ENCODE measurements at places on chromosomes 5 and 9.

GRCh38 chr9:35569206-35569605 is 35.9 kb upstream of the TESK1 start:
- DNase-seq, result no peak

DNA sequence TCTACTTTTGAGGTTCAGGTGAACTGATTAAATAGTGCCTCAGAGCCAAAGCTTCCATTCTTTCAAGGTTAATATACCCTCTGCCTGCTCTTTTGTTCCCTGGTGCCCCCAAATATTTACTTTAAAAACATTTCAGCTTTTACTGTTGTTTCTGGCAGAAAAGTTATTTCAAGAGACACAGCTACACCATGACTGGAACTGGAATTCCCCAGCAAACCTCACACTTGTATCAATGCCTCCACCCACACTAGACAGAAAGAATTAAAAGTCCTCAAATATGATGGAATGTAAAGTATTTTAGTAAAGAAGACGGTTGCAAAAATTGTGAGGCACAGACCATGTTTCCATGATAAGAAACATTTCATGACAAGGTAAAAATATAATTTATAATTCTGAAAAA is 720.2 kb upstream of the TYRP1 start:
- no peak for DNase-seq

GRCh38 chr9:94949370-94949769 is 222.9 kb downstream of the AOPEP start:
- no peak for DNase-seq

DNA sequence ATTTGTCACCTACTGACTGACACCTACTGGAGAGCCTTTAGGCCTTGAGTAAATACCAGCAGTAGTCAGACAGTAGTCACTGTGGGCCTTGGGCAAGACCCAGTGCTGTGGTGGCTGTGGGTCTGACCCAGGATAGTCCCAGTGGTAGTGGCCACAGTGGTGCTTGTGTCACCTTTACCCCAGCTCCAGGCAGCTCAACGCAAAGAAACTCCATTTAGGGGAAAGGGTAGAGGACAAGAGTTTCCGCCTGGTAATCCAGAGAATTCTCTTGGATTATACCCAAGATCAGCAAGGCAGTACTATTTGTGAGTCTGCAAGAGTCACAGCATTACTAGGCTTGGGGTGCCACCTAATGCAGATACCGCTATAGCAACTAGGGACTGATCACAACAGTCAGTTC is 28.9 kb downstream of the CERT1 start:
- DNase-seq, result no peak

GRCh38 chr9:107932046-107932445 is 442.5 kb upstream of the KLF4 start:
- no peak for DNase-seq

DNA sequence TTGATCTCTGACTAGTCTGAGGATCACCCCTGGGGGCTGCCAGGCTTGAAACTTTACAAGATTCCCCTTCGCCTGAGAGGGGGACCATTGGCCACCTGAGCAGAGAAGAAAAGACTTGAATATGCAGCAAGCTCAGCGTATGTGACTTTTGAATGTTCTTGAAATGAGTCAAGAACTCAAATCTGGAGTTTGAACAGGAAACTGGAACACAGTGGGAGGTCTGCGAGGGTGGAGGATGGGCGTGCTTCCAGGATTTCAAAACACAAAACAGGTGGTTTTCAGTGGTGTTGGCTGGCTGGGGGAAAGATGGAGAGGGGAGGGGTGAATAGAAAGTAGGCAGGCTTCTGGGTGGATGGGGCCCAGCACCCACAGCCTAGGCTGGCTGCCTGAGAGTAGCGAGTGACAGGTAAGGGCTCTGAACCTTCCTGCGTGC is 40.6 kb downstream of the TMEM174 start:
- DNase-seq, result no peak

DNA sequence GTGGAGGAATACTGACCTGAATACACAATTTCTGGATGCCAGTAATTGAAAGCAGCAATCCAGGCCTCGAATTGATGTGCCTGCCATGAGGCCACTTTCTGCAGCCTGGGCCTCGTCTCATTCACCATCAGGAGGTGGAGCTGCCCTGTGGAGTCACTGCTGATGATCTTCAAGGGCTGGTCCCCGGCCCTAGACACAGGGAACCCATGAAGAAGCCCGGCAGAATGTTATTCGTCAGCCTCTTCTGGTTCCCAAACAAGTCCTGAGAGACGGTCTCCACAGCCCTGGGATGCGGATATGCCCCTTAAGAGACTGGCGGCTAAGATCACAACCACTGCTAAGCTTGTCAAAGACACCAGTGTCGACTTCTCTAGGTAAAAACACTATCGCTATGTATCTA is 4.5 kb downstream of the DPH7 start:
- no peak for DNase-seq

GRCh38 chr5:142826741-142827492 is 56.7 kb downstream of the ARHGAP26 start:
- DNase-seq, result peak; percentile 21

DNA sequence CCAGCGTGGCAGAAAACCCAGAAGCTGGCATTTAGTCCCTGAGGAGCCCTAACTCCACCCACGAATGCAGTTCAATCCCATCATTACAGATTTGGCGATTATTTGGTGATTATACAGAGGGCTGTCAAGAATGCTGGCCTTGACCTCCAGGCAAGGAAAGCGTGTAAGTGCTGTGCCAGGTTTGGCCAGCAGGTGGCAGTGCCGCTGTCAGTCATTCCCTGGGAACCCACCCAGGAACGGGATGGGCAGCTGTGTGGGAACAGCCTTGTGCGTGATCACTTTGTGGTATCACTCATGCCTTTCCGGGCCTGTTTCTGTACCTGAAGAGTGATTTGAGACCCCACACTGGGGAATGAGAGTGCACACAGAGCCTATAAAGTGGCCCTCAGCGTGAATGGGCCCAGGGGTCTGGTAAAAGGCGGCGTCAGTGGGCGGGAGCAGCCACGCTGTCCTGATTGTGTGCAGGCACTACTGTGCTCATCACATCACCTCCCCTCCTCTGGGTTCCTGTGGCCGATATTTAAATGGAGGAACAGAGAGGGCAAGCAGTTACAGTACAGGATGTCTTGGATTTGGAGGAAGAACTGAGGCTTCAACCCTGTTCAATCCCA is 215.6 kb downstream of the ROR2 start:
- DNase-seq, result peak; percentile 44

GRCh38 chr5:81038495-81038894 is 78.3 kb downstream of the RASGRF2 start:
- DNase-seq, result no peak

DNA sequence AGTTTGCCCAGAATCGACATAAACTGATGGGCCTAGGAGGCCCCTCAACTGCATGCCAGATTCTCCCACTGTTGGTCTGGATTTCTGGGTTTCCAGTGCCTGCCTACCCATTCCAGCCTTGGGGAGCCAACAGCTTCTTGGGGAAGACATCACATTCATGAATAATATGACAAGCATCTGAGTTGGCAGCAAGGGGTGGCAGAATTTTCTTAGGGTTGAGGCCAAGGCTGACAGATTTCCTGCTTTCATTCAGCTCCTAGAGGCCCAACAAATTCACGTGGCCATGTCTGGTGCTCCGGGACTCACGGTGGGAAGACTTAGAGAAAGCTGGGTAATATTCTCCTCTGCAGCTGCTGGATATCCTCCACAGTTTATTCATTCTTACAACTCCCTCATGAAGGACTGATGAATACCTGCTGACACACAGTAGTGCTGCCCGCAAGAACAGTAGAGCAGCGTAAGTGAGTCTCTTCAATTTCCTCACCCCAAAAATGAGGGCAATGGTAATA is 305.0 kb upstream of the TNC start:
- no peak for DNase-seq

DNA sequence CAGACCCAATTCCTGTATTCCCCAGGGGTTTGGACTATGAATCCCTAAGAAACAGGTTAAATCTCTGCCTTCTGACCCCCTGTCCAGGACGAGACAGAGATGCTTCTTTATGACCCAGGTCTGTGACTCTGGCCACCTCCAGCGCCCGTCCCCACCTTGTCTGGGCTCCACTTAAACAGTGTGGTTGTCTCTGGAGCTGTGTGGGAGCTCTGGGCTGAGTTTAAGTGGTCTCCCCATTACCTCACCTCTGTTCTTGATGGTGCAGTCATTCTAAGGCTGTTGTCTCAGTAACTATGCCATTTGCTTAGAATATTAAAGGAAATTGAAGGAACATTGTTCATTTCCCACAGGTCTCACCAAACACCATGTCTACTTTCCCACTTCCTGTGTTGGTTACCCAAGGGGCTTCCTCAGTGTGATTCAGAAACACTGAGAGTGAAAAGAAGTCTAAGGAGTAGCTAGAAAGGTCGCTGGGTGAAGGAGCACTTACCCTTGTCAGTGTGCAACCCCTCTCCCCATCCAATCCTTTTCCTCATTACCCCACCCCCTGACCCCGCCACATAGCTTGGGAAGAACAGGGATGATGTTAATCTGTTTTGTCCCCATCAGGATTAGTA is 127.8 kb upstream of the CKMT2 start:
- DNase-seq, result no peak

DNA sequence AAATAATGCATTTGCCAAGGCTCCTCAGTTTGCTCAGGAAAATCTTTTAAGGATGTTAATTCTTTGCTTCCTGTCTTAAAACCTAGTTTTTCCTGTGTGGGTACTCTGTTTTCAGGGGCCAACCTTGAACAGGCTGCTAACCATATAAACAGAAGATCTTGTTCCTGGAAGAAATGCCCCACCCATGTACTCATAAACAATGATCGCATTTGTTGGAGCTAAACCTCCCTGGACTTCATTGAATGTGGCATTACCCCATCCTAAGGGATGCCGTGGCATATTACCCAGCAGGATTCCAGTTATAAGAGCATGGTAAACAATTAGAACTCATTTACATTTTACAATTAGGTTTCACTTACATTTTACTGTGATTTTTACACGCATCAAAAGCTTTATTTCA is 436.0 kb downstream of the ZNF608 start:
- DNase-seq, result no peak

DNA sequence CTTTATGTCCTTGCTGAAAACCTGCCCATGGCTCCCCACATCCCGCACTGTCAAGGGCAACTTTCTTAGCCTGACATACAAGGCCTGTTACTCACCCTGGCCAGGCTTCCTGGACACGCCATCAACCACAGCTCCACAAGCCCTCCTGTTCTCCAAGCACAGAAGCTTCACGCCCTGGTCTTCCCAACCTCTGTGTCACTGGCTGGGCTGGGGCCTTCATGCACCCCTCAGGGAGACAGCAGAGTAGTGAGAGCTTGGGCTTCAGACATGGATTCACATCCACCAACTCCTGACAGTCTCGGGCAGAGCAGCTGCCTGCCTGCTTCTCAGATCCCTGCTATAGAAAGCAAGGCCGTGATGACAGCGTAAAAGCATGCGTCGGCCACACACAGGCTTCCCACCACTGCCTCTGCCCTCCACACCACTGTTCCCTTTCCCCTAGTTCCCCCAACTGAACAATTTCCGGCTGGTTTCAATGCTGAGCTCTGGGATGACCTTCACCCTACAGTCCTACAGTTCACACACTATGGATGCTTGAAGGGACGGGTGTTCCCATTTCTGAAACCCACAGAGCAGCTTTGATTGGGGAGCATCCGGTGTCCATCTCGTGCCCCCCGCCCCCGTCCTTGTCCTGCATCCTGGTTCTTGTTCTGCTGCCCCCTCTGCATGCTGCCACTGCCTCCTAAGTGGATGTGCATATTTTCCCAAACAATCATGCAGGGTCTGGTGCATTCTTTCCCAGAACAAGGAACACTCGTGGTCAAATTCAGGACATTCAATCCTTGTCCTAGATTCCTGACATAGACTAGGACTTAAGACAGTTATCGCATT is 33.4 kb upstream of the ADAMTS2 start:
- no peak for DNase-seq

DNA sequence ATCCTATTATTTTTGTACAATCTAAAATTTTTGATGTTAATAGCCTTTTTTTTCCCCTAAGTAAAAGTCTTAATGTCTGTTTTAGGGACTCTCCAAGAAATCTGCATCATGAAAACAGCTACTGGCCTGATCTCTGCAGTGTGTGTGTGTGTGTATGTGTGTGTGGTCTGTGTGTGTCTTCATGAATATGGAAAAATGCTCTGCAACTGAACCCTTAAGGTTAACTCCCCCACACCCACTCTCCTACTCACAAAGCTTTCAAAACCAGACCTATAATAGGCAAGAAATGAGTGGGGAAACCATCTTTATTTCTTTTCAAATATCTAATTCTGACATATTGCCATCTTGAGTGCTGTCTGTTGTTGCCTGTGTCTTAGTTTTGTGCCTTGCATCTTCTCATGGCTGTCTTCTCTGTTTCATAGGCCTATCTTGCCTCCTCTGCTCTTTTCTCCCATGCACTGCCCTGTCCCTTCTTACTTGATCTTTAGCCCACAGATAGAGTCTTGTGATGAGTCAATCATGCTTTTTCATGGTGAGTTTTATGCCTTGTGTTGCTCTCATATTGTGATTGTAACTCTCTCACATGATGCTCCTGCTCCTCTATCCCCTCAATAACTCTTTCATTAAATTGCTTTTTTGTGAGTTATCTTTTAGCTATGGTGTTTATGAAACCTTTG is 68.3 kb downstream of the CHSY3 start:
- no peak for DNase-seq

DNA sequence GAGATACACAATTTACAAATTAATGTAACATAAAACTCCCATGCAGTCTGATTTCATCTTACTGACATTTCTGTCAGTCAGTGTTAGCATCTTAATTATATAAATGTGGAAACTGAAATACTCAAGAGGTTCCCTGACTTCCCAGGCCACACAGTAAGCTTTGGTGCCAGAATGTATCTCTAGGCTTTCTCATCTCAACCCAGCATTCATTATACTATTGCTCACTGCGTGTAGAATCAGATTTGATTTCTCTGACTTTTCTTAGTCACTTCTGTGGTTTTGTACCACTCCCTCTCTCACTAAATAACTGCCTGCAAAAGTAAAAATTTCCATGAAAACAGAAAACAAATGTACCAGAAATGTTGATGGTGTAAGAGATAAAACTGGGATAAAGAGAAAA is 31.7 kb upstream of the CDKN2B start:
- no peak for DNase-seq

DNA sequence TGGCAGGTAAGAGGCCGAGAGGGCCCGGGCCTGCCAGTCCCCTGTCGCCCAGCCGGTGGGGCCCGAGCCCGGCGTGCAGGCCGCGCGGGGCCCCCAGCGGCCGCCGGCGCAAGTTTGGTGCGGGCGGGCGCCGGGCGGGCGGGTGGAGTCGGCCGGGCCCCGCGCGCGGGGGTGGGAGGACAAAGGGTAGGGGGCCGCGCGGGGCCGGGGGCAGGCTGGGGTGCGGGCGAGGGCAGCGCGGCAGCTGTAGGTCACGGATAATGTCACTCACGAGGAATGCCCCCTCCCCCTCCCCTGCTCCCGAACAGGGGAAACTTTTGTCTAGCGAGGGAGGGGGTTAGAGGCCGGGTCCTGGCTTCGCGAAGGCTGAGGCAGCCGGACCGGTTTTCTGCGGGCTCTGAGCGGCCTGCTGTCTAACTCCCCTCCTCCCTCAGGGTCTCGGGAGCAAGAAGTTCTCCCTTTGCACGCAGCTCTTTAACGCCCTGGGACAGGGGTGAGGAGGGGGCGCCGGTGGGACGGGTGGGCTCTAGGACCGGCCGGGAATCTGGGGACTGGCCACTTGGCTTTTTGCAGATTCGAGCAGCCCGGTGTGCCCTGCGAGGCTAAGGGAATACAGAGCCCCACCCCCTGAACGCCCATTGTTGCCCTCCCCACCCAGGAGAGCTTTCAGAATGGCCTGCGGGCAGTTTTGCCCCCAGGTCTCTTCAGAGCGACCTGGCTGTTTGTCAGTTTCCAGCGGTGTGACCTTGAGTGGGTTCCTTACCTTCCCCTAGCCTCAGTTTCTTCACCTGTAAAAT is 21.3 kb upstream of the NDST1 start:
- DNase-seq, result no peak

GRCh38 chr5:151772029-151772845 is 483 bp downstream of the G3BP1 start:
- no peak for DNase-seq

- no peak for DNase-seq
These were observed 70.1 kb upstream of the UNC5A start for GRCh38 chr5:176740131-176740701.

Measured in stimulated activated CD4-positive, alpha-beta T cell treated with anti-CD3 and anti-CD28 coated beads, Interleukin-15, amount 100 ng/mL, for 48 hours (primary cell).